ENCODE measurements at places on chromosomes 6 and 20. TPM values are rescaled to one million over a fixed set of nuclear protein-coding genes. Genes with fewer than 3 reads are reported as not detected.

- DNase-seq: no peak
These were observed 22.2 kb downstream of the RREB1 start for GRCh38 chr6:7129784-7130569.

- DNase-seq: no peak
These were observed 6.4 kb downstream of the CFB start for GRCh38 chr6:31952140-31952805.

- no peak for DNase-seq
These were observed 31.2 kb downstream of the GPLD1 start for GRCh38 chr6:24458134-24458533.

Gene MATN4
- not detected for total RNA-seq

Gene SLC2A10
- 2.7 TPM for total RNA-seq

All from cardiac septum (tissue), 1 donor.